Stimulated activated CD8-positive, alpha-beta memory T cell treated with anti-CD3 and anti-CD28 coated beads, Interleukin-4, amount 100 ng/mL, for 4 hours (primary cell): ENCODE measurements at places on chromosomes 12 and 14.

GRCh38 chr12:129927316-129927900 is 23.6 kb upstream of the TMEM132D start:
- no peak for DNase-seq

GRCh38 chr12:64824500-64825142 is at the start of gene TBC1D30:
Gene TBC1D30 (plus strand): TSS chr12:64824647. CDS start chr12:64824880, 233 bp downstream.
- no peak for DNase-seq

- no peak for DNase-seq
Observed at GRCh38 chr12:79055926-79056674, 191.5 kb downstream of the SYT1 start.

- DNase-seq = no peak
Observed at GRCh38 chr14:54920052-54920451, 17.4 kb upstream of the GCH1 start.

- no peak for DNase-seq
Observed at GRCh38 chr12:92715625-92716024, 12.8 kb downstream of the PLEKHG7 start.

GRCh38 chr14:105089746-105090492 is 24.7 kb upstream of the GPR132 start:
- no peak for DNase-seq

DNA sequence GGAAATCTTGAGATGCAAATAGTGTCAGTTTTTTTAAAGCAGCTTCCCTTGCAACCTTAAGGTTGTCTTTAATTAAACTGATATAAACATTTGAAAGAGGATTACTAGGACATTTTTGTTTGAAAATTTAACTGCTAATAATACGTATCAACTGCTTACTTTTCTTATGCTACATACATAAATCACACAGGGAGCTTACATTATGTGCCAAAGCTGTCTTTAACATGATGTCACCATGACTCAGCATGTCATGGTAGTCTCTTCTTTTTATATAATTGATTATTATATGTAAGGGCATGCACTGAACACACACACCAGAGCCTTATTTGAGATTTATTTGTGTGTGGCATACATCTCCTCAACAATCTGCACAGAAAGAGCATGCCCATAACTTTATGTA is 63.0 kb upstream of the PTHLH start:
- DNase-seq = no peak

DNA sequence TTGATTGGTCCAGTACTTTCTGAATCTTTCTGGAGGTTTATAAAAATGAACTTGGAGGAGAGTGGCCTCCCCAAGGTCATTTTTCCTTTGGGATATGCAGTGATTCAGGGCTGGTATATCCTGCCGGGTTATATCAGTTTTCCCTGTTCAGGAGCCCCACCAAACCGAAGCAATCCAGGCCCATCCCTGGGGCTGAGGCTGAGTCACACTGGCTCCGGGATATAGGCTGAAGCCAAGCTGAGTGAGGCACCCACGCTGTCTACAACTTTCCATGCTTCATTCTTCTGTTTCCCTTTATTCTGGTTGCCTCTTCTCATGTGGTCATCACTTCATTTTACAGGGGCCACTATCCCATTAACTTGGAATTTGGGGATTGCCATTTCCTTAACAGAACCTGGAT is 3.4 kb downstream of the SSPN start:
- no peak for DNase-seq

DNA sequence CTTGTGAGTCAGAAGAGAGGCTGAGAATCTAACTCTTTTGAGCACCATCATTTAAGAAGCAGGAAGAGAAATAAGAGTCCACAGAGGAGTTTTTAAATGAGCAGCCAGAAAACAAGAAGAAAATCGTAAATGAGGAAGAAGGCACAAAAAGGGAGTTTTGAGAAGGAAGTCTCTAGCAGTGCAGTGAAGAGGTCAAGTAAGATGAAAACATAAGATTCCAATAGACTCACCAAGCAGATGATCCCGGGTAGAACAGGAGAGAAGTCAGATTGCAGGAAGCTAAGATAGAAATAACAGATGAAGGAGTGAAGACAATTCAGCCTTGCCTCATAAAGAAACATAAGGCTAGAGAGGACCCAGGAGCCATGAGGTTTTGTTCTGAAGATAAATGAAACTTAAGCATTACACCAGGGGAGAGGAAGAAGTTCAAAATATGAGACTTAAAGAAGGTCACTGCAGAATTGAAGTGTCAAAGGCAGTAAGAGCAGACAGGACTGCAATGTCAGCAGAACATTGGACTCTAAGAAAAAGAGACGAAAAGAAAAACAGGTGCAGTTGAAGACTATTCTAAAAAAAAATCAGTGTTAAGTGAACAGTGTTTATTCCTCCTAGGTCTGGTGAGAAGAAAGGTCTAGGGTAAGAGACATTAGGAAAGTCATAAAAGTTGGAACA is 229.0 kb downstream of the SEC23A start:
- DNase-seq = no peak
